ENCODE measurements at places on chromosomes 7 and 10.

DNA sequence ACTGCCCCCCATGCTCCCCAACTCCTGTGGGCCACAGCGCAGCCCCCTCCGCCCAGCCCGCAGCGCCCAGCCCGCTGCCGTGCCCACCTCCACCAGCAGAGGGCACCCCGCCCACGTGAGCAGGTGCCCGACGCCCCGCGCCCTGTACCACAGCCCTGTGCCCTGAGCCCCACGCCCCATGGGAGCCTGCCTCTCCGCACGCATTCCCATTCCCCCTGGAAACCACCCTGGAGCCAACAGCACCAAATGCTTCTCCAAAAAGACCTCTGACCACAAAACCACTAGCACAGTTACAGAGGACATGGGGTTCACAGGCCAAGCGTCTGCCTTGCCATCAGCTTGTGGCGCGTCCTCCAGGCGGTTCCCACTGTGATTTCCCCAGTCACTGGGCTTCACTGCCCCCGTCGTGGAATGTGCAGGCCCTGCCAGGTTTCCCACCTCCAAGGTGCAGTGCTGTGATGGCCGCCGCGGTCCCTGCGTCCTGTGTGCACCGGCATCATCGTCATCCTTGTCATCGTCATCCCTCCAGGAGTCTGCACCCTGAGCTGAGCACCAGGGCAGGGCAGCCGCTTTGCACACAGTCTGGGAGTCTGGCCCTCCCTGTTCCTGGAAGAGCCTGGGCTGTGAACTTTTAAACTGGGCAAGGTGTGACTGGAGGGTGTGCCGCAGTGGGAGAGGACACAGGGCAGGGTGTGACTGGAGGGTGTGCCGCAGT, 61.7 kb downstream of the PWWP2B start:
- no peak for DNase-seq

GRCh38 chr7:38066391-38066790, 111.7 kb upstream of the STARD3NL start:
- no peak for DNase-seq

DNA sequence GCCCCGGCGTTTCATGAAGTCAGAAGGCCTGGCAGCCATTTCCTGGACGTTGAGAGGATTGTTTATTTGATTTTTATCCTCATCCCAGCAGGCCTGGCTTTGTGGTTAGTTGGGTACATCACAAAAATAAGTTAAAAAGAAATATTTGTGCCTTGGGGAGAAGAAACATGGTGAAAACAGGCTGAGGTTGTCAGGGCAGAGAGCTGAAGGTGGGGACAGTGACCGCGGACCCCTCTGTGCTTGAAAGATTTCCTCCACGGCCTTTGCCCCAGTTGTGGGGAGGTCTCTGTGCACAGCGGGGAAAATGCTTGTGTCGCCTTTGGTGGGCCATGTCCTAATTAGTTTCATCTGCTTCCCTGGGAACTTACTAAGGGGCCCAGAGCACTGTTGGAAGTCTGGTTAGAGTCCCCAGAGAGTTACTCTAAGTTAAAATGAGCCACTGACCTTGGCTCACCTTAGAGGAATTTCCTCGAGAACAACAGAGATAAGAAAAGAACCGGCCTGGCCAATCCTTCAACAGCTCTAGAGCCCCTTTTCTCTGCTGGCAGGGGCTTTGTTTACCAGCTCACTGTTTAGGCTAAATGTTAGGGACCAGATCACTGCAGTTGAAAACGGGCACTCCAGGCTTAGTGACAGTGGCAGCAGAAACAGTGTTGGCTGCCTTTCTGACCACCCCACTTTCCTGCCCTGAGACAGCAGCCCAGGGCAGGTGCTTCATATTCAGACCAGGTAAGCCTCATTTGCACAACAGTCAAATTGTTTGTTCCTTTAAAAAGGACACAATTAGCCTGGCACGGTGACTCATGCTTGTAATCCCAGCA, 37.9 kb downstream of the CRCP start:
- DNase-seq, result peak; percentile 10

DNA sequence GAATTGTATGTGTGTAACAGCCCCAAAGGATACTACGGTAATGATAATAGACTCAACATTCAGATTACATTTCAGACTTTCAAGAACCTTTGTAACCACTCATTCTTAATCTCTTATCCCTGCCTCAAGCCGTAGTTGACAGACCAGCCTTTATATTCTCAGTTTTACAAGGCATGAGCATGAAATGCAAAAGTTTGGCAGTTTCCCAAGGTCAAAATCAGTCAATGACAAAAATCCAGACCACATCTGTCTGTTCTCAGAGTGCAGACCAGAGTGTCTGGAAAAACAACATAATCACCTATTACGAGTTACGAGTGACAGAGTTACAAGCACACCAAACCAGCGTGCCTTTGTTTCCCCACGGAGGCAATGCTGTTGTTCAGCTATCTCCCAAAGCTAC, 178.6 kb upstream of the LRGUK start:
- DNase-seq, result no peak

GRCh38 chr10:100510533-100511308, 8.9 kb downstream of the SEC31B start:
- DNase-seq, result no peak

DNA sequence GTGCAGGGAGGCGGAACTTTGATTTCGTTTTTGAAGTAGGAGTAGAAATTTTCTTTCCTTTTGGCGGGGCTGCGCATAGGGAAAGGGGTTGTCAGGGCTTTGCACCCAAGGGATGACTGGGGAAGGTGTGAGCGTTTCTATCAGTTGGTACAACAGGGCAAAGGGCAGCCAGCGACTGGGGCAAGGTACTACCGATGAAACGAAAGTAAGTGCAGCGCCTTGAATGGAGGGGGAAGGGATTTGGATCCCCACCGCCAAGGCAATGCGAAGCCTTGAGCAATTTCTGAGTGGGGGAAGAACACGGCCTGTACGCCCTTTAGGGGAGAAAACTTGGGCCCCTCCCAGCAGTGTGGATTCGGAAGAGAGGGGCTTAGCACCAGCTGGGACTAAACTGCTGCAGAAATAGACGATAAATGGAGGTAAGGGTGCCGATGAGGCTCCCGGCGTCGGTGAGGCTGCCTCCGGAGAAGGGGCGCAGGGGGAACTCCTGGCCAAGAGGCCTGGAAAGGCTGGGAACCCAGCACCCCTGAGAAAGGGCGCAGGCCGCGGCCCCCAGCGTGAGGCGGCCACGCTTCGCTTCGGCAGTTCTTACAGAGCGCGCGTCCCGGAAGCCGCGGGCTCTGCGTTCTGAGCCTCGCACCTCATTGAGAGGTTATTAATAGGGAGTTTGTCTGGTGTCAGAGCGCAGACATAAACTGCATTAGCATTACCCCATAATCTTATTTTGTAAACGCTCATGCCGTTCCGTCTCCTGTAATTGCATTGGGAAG, 10.0 kb upstream of the TLX1 start:
- no peak for DNase-seq

DNA sequence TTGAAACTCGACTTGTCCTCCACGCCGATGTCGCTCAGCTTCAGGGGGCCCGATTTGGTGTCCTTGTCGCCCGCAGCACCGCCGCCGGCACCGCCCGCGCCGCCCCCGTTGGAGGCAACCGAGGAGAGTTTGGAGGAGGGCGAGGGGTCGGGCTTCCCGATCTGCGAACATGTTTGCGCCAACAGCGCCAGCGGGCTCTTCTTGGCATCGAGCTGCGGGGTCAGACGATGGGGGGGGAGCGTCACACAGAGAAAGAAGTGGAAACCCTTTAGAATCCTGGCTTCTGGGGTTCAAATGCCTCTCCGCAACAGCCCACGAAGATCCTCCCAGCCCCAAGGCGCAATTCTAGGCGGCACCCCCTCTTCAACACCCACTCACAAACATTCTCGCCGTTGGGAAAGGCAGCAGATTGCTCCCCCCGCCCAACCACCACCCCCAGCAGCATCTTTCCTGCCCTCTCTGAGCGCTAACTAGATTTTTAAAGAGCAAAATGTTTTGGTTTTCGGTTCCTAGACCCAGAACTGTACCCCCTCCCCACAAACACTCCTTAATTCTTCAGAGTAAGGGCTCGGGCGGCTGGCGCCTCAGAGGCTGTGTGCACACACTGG, 1.3 kb downstream of the ZNF503 start:
- DNase-seq, result no peak

DNA sequence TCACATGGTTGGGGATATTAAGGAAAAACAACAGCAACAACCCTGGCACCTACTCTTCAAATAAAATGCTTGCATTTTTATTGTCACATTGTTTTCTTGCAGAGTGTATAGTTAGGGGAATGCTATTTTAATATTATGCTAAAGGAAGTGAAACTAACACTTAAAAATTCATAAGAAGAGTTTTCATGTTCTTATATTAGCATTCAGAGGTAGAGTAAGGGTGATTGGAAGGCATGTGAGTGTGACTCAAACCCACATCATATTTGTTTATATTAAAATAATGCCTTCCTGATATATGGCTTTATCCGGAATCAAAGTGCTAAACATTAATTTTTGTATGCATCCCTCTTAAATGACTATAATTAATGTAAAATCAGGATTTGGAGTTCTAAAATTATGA, 59.8 kb upstream of the TES start:
- DNase-seq, result peak; percentile 14

- DNase-seq, result no peak
Measured at GRCh38 chr10:33314811-33315561, 19.5 kb downstream of the NRP1 start.

- peak; percentile 56 for DNase-seq
Measured at GRCh38 chr10:90288391-90288933, 569.4 kb downstream of the HTR7 start.

GRCh38 chr10:73018632-73019031, 64.0 kb upstream of the PLA2G12B start:
- DNase-seq, result no peak

DNA sequence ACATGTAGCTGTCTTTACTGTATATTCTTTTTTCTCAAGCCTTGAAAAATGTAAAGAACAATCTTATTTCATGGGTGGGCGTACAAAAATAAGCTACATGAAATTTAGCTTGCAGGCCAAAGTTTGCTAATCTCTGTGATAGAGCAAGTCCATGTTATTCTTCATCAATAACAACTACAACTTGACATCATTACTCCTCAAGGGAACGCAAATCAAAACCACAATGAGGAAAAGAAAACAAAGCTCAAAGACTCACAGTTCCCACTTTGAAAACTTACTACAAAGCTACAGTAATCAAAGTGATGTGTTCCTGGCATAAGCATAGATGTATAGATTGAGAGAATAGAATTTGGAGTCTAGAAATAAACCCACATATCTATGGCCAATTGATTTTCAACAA, 62.5 kb downstream of the GNA12 start:
- peak; percentile 63 for DNase-seq

DNA sequence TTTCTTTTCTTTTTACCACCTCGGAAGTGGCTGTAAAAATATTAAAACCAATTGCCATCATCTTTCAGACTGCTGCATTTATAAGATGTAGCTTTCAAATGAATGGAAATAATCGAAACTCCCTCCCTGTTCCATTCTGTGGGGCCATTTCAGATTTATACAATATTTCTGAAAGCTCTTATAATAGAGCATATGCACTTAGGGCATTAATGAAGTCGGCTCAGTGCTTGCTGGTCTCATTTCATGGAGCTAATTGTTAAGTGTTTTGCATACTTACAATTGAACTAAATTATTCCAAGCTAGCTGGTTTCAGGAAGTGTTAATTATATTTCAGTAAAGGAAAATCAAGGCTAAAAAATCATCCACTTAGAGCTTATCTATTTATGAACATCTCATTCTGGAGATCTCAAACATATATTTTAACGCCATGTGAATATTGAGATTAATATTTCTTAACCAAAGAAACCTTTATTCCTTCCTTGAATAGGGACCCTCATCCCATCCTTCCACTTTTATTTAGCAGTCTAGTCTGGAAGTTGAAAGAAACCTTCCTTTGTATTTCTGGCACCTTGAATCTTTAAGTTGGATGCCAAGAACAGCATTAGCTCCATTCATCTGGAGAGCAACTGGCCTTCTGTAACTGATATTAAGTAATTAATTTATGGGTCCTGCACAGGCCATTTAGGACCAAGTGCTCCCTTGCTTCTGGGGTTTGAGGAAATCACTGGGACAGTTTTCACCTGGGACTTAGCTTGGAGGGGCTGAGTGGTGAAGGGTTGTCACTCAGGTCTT, 45.1 kb downstream of the RPS24 start:
- DNase-seq, result no peak

DNA sequence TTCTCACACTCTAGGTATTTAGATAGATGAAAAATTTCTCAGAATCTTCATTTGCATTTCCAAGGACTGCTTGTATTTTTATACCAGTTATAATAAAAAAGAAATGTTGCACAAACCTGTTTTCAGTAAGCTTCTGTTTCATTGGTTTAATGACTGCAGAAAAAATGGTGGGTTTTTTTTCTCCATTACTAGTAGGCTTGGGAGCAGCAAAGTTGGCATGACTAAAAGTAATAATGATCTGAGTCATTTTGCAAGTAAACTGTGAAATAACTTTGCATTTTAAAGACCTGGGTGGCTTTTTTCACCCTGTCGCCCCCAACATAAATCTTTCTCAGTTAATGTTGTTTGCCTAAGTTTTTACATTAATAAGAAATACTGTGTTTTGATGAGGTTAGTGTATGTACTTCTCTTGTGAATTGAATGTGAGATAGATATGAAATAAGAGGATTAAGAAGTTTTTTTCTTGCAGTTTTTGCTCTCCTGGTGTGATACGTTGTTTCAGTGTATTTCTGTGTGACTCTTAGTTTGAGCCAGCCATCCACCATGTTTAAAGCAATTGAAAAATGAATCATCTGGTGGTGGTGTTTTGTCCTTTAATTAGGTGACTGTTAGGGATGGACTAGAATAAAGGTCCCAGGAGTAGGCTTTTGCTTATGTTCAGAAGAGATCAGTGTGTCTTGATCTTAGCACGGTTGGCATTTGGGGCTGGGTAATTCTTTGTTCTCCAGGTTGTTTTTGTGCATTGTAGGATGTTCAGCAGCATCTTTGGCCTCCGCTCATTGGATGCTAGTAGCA, 1.8 kb downstream of the GNAI1 start:
- no peak for DNase-seq

DNA sequence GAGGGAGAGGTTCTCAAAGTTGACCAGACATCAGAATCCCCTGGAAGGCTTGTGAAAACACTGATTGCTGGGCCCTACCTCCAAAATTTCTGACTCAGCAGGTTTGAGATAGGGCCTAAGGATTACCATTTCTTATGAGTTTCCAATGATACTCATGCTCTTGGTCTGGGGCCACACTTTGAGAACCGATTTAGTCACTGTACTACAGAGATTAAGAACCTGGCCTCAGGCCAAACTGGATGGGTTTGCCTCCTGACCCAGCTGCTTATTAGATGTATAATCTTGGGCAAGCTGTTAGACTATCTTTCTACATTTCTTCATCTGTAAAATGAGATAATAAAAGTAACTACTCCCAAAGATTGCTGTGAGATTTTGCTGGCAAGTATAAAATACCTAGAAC, 77.1 kb upstream of the SCIN start:
- DNase-seq, result peak; percentile 50

- no peak for DNase-seq
Measured at GRCh38 chr10:12394241-12395033, 45.1 kb downstream of the CAMK1D start.

- no peak for DNase-seq
Measured at GRCh38 chr10:118585234-118585633, 10.2 kb downstream of the PRLHR start.

GRCh38 chr10:20975236-20975635, 78.1 kb upstream of the NEBL start:
- no peak for DNase-seq
